Cerebellar nuclear complex (tissue), 1 donor: ENCODE measurements at places on chromosomes 1 and 21.

DNA sequence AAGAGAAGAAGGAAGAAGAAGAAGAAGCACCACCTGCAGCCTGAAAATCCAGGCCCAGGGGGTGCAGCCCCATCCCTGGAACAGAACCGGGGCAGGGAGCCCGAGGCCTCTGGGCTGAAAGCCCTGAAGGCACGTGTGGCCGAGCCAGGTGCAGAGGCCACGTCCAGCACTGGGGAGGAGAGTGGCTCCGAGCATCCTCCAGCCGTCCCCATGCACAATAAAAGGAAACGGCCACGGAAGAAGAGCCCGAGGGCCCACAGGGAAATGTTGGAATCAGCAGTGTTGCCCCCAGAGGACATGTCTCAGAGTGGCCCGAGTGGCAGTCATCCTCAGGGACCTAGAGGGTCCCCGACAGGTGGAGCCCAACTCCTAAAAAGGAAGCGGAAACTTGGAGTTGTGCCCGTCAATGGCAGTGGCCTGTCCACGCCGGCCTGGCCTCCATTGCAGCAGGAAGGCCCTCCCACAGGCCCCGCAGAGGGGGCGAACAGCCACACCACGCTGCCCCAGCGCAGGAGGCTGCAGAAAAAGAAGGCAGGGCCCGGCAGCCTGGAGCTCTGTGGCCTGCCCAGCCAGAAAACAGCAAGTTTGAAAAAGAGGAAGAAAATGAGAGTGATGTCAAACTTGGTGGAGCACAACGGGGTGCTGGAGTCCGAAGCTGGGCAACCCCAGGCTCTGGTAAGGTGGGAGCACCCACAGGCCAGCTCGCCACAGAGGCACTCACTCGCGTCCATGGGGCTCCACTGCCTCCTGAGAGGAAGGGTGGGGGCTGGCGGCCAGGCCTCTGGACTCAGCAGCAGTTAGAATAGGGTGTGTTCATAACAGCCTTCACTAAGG is 28.4 kb downstream of the RRP1B start:
- no peak for DNase-seq

DNA sequence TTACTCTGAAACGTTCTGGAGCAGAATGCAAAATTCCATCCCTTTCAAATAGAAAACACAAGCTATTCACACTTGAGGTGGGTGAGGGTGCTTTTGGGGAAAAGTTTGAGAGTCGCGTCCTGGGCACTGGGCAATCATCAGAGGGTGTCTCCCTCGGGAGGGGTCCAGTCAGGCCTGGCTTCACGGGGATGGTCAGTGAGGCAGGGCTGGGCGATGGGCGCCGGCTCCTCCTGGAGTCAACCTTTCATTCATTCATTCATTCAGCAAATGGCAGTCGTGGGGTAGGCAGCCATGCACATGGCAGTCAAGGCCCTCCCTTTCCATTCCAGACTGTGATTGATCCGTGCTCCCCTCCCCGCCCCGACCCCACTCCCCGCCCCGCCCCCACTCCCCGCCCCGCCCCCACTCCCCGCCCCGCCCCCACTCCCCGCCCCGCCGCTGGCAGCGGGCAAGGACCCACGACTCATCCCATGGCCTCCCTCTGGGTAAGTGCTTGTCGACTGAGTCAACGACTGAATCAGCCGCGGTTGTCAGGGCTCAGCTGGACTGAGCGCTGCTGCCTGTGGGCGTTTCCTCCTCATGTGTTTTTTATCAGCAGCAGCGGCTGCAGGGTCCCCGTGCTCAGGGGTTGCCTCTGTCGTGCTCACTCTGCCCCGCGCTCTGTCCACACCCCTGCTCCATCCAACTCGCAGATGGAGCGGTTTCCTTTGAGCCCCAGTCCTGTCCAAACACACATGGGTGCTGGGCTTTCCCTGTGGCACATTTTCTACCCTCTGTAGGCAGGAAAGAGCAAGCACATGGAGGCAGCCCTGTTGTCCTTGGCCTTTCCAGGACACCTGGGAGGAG is 12.5 kb upstream of the SPSB1 start:
- no peak for DNase-seq

GRCh38 chr21:36209626-36210171 is 53.1 kb downstream of the DOP1B start:
- DNase-seq, result peak; percentile 72

- no peak for DNase-seq
Measured at GRCh38 chr21:45341779-45342178, 54.1 kb upstream of the POFUT2 start.

DNA sequence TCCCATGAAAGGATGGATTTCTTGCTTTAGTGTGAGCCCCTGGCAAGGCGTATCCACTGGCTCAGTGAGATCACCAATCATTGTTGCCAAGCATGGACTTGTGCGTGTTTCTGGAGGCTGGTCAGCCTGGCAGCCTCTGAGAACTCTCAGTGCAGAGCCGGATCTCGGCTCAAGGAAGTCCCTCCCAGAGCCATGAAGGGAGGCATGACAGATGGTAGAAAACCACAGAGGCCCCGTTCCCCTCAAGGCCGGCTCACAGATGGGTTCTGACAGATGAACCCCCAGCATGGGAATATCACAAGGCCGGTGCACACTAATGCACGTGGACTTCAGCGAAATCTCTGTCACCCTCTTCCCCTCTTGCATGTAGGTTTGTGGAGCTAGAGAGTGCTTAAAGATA is 290.5 kb downstream of the AJAP1 start:
- DNase-seq, result no peak

DNA sequence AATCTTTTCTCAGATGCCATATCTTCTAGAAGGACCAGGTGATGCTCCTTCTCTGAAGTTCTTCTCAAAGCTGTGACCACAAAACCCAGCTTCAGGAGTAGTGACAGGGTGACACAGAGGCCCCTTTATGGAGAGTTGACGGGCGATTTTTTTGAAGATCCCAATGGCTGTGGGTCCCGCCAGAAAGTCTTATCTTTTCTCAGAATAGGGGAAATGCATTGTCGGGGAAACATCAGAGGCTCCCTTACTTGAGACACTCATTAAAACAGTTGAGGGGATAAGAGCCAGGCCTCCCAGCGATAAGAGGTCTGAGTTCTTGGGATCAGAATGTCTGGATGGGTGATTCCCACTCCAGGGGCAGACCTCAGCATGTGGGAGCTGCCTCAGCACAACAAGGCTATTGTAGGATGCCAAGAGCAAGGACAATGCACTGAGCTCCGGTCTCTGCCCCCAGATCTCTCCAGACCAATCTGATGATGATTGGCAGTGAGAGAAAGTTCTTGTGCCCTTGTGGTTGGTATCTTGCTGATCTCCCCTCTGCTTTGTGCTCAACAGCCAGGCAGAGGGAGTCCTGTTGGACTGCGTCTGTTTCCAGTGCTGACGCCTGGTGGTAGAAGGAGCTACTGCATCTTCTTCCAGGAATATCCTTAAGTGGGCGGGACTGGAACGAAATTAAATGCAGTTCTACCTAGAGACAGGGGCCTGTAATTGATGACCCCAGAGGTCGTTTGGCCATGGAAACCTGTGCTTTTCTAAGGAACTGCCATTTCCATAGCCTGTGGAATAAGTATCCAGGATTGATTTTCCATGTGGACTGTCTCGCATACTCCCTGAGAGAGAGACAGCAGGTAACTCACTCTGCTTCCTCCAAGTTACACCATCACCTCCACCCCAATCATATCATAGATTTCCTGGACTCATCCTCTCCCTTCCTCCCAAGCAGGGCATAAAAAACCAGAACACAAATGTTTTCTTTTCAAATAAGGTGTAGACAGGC is 6.8 kb upstream of the ACKR1 start:
- DNase-seq, result peak; percentile 14

DNA sequence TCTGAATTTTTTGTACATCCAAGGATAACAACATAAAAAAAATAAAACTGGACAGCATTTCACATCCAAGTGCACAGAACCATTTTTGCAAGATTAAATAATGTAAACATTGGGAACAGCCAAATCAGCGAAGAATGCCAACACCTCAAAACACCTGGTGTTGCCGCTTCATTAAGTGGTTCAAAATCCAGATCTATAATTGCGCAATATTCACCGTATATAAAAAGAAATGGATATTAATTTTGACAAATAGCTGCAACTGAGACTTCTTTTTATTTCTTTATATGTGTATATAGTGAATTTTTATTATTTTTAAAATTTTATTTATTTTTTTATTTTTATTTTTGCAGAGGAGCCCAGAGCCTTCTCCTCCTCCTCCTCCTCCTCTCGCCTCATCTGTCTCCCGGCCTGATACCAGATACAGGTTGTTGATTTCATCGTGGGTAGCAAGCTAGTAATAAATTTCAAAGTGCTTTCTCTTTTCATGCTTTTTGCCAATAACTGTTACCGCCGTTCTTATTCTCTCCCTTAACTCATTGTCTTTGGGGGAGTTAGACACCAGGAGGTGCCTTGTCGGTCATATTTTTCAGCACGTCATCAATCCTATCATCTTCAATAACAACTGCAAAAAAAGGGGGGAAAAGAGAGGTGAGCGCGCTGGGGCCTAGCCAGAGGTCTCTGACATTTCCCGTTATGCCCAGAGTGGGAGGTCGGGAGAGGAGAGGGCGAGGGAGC is 2.7 kb downstream of the CAMK2N1 start:
- DNase-seq, result no peak

DNA sequence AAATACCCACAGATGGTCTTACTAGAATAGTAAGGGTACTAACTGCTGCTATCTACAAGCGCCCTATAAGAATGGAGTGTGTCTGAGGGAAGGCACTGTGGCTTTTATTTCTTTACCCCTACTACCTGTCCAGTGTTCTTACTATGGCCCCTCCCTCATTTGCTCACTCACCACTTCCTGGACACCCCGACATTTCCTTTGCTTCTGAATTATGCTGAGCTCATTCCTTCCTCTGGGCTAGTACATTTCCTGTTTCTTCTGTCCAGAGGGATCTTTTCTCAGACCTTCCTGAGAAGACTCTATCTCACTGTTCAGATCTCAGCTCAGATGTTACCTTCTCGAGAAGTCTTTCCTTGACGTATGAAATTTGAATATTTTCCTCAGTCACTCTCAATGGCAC is 192.1 kb upstream of the DAB1 start:
- no peak for DNase-seq

DNA sequence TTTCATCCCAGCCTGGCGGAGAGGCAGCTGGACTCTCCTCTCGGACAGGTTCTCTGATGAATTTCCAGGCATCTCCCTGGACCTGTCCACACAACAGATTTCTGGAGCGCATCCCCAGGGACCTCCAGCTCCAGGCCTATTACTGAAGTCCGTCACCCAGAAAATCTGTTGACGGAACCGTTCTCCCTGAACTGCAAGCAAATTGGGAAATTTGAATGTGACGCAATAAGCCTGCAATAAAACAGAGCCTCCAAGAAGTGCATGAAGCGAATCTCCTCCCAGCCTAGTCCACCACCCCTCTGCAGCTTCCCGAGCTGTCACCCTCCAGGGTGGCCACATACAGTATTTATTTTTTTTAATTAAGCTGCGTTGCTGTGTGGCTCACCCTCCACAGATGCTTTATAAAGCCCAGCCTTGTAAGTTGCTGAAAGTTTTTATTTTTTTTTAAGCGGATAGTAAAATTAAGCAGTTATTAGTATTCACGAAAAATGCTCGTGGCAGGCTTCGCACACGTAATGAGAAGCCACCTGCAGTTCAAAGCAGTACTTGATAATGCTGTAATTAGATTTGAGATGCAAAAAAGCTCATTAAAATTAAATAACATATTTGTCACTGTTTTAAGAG is 173.3 kb downstream of the CAMTA1 start:
- DNase-seq, result no peak

DNA sequence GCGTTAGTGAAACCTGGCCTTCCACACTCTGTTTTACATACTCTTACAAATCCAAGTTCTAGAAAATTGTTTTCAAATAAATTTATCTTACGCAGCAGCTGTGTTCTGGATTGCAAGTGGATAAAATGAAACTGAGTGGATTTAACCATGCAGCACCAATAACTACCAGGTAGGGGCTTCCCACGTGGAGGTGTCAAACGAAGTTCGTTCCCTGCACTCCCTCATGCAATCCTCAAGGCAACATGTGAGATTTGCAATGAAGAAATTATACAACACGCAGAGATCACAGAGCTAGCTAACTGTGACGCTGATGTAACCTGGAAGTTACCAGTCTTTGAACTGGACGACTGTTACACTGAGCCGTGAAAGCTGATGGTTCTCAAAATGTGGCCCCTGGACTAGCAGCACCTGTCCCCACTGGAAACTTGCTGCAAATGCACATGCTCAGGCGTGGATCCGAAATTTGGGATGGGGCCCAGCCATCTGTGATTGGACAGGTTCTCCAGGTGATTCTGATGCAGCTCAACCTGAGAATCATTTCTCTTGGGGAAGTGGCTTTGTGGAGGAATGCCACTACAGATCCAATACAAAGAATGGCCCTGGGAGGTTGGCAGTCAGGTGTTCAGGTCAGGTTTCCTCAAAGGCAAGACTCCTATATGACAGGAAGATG is 36.3 kb downstream of the RSPH1 start:
- DNase-seq, result no peak

GRCh38 chr1:182291584-182292192 is 99.9 kb downstream of the GLUL start:
- DNase-seq, result no peak

GRCh38 chr1:27543284-27543683 is 53.3 kb upstream of the WASF2 start:
- DNase-seq, result no peak

- DNase-seq, result no peak
Measured at GRCh38 chr1:229758101-229759036, 132.3 kb downstream of the URB2 start.
